ENCODE measurements at places on chromosomes 16 and 17.

GRCh38 chr17:78356101-78356713, 3.7 kb downstream of the SOCS3 start:
- no peak for DNase-seq

DNA sequence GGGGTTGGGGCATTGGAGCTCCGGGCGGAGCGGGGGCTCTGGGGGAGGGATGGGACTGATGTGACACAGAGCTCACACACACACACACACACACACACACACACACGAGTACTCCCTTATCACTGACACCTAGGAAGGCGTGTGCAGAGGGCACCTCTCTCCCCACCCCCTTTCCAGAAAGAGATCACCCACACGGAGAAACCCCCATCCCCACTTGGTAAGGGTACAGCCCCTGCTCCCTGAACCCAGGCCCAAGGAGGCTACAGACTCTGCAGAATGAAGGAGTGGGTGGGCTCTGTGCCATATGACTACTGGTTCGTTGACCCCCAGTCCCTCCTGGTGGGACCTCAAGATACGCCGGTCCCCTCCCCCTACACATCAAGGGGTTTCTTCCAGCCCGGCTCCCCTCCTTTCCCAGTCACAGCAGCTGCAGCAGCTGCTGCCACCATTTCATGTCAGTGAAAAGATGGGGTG, 8.7 kb upstream of the ARHGAP23 start:
- DNase-seq = no peak

DNA sequence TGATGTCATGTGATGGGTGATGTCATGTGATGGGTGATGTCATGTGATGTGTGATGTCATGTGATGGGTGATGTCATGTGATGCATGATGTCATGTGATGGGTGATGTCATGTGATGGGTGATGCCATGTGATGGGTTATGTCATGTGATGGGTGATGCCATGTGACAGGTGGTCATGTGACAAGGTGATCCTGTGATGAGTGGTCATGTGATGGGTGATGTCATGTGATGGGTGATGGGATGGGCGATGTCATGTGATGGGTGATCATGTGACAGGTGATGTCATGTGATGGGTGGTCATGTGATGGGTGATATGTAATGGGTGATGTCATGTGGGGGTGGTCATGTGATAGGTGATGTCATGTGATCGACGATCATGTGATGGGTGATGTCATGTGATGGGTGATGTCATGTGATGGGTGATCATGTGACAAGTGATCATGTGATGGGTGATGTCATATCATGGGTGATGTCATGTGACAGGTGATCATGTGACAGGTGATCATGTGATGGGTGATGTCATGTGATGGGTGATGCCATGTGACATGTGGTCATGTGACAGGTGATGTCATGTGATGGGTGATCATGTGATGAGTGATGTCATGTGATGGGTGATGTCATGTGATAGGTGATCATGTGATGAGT, 17.2 kb downstream of the CD300LB start:
- DNase-seq = peak; percentile 36

DNA sequence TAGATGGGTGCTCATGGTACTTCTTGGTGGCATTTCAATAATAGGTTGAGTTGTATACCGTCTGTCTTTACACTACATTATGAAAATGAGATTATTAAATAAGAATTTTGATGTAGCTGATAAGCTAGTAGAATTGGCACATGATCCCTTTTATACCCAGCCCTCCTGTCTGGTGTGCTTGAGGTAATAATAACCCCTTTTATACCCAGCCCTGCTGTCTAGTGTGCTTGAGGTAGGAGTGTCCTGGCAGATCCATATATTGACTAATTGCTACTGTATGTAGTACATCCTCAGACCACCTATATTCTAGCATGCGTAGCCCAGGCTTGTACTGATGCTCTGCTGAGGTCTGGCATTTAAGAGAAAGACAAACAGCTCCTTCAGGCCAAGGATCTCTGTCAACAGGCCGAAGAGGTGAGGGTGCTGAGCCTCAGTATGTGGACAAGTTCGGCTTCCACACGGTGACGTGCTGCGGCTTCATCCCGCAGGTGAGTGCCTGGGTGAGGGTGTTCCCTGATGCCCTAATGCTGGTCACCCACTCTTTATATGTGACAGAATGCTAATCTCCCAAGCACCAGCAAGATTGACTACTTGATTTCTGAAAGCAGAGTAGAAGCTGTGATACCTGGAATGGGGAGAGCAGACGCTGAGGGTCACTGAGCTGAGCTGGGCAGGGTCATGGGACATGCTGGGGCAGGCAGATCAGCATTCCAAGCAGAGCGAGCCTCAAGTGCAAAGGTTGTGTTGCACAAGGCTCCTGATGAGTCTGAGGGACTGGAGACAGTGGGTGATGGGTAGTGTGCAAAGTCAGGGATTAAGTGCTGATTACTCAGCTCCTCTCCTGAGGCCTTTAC, 5.7 kb downstream of the FN3K start:
- DNase-seq = no peak

GRCh38 chr16:86048221-86048620, 149.3 kb downstream of the IRF8 start:
- no peak for DNase-seq

GRCh38 chr17:78991906-78992532, 12.3 kb upstream of the LGALS3BP start:
- DNase-seq = no peak

DNA sequence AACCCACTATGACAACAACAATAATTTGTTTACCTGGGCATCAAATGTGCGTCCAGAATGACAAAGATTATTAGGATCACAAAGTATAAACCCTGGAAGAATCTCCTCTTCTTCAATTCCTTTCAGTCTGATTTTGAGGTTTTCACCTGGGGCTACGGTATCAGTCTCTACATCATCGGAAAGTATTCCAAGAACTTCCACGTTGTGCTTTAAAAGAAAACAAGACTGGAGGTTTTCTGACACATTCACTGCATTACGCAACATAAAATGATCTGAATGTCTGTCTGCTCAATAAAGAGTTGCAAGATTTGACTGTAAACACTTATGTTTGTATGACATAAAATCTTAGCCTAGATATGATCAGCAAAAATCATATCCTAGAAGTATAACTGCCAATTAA, 26.0 kb upstream of the RSL1D1 start:
- no peak for DNase-seq

- DNase-seq = no peak
Observed at GRCh38 chr17:65697661-65698060, 136.2 kb upstream of the AXIN2 start.

DNA sequence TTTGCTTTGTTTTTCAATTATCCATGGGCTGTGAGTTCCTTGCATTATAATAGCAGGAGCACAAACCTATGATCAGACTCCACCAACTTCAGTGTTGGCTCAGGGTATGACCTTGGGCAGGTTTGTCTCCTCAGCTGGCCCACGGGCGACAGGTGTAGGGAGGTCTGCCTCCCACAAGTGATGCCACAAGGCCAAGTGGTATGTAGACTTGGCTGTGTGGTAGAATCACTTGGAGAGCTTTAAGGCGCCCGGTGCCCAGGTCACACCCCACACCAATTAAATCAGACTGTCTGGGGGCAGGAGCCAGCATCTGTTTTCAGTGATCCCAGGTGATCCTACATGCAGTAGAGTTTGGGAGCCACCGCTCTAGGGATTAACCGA, 153.4 kb downstream of the CLEC16A start:
- no peak for DNase-seq

GRCh38 chr16:89586218-89586617, 10.7 kb downstream of the CPNE7 start:
- DNase-seq = no peak

DNA sequence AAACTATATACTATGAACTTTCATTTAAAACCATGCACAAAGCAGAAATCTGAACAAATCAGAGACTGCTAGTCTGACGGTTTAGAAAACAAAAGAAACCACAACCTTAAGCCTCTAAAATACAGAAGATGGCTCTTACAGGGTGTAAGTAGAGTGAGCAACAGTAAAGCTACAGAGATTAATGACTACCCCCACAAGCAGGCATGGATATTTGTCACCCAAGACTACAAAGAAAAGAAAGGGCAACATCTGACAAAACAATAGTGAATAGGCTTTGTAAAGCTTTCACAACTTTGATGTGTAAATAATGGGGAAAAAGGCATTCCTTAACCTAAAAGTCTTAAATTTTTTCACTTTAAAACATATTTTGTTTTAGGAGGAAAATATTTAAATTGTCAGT, 75.0 kb downstream of the SPAG9 start:
- DNase-seq = no peak

- DNase-seq = no peak
Observed at GRCh38 chr17:66711881-66712321, 123.0 kb upstream of the CACNG5 start.

DNA sequence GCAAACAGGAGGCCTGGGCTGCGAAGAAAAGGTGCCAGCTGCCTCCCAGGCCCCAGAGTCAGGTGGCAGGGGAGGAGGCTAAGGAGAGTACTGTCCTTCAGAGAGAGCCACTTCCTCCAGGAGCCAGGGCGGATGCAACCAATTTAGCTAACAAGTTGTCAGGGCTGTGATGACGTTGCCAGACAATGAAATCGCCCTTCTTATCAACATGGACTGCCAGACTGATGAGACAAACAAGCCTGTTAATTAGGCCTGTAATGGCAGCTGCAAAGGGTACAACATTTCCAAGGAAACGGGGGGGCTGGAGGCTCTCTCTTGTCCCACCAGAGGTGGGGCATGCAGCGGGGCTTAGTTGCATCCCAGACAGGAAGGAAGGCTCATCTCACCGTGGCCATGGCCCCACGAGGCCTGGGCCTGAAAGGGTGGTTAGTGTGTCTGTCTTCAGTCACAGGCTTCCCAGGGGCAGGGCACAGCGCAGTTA, 111.8 kb downstream of the SDK2 start:
- no peak for DNase-seq

DNA sequence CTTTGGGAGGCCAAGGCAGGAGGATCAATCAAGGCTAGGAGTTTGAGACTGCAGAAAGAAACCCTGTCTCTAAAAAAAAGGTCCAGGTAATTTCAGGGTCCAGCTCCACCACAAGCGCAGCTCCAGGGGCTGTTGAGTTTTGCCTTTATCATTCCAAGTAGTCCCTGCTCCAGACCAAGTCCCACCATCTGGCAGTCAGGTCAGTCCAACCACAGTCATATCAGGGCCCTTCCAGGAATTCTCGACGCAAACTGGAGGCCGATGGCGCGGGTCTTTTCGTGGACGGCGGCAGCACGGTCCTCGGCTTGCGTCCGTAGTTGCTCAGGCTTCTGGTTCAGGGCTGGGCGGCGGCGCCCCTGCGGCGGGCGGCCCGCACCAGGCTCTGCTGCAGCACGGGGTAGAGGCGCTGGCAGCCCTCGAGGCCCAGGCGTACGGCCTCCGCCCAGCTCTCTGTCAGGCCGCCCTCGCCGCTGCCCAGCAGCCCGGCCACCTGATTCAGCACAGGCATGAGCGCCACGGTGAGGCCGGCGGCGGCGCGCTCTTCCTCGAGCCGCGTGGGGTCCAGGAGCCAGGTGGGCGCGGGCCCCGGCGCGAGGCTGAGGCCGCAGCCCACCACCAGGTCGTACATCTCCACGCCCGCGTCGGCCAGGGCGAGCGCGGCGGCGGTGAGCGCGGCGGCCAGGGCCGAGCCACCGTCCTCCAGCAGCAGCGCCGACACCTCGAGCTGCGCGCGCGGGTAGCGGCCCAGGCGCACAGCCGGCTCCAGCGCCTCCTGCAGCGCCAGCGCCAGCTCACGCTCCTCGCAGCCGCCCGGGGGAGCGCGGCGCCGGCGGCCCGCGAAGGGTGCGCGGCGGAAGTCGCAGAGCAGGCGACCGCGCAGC, 752 bp downstream of the EXOSC6 start:
- no peak for DNase-seq

DNA sequence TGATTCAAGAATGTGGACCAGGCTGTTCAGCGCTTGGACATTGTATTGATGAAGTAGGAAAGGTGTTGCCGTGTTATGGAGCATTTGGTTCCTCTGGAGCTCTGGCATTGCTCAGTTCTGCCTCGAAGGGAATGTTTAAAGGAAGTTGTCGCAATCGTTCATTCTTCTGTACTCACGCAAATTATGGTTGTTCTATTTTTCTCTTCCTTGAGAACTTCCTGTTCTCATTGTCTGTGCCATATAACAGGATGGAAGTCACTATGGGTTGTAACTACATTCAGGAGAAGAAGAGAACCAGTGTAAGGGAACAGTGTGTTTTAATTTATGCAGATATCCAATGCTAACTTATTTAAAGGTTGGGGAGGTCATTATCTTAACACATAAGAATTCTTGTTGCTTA, 13.0 kb downstream of the PCTP start:
- DNase-seq = no peak

DNA sequence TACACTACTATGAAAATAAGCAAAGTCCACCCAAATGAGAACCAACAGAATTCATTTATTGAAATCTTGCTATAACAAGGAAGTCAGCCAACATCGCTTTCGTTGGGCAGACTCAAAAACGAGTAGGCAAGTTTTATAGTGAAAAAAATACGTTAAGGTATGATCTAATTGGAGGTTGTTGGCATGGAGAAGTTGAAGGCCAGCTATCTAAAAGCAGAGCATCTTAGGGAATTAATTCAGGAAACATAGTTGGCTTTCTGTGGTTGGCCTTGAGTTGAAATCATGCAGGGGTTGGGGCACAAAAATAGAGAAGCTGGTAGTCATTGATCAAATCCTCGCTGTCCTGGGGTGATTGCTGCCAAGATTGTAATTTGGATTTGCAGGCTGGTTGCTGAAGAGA, 118.3 kb downstream of the PPM1E start:
- no peak for DNase-seq

- no peak for DNase-seq
Observed at GRCh38 chr16:13919330-13919682, 648 bp upstream of the ERCC4 start.

DNA sequence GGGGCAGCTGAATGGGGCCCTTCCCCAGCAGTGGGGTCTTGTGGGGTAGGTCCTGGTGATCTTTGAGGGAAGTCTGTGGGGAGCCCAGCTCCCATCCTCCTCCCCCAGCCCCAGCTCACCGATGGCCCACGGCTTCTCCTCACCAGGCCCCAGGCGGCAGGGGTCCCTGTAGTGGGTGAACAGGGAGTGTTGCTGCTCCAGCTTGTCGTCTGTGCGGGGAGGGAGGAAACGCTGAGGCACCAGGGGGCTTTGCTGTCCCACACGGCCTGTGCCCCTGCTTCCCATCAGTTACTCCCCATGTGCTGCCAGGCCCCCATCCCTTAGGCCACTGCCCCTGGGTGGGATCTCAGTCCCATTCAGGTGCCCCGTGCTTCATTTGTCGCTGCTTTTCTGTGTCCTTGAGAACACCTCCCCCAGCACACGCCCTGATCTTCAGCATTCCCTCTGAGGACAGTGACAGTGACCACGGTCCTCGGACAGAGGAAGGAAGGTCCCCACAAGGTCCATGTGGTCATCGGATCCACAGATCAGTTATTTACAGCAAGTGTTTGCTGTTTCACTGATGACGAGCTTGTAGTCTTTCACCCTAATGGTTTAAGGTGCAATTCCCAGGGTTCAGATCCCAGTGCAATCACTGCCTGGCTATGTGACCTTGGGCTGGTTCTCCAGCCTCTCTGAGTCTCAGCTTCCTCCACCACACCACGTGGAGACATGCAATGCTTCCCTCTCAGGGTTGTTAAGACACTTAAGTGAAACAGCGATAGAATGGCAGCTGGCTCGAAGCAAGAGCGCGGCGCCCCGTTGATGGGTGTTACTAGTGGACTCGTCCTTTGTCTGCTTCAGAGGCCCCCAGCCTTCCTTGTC, 53.1 kb downstream of the PRMT7 start:
- no peak for DNase-seq

Data from C1 segment of cervical spinal cord (tissue), 14 donors.